ENCODE measurements at places on chromosomes 4 and X.

- no peak for DNase-seq
These were observed 451 bp downstream of the SOD3 start for GRCh38 chr4:24795666-24796381.

DNA sequence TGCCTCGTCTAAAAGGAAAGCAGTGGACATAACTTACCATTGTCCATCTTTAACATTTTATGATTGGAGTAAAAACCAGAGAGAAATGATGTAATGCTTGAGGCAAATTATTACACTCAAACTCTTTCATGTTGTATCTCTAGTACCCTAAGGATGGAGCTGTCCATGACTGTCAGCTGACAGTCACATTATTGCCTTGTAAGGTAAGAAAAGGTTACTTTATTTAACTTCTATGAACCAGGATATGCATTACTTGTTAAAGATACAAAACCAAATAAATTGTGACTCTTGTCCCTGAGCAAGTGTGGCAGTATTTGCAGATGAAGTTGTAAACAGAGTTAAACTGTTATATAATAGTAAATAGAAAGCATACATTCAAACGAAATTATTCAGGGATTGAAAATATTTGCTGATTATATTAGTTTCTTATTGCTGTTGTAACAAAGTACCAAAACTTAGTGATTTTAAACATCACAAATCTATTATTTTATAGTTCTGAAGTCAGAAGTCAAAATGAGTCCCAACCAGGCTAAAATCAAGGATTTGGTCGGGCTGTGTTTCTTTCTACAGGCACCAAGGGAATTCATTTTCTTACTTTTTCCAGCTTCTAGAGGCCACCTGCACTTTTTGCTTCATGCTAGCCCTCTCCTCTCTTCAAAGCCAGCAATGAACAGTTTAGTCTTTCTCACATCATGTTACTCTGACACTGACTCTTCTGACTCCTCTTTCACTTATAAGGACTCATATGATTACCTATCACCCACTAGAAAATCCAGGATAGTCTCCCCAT lies 113.8 kb downstream of the CEP44 start:
- no peak for DNase-seq

- DNase-seq, result no peak
These were observed 5.7 kb downstream of the CYBB start for GRCh38 chrX:37785569-37785968.

DNA sequence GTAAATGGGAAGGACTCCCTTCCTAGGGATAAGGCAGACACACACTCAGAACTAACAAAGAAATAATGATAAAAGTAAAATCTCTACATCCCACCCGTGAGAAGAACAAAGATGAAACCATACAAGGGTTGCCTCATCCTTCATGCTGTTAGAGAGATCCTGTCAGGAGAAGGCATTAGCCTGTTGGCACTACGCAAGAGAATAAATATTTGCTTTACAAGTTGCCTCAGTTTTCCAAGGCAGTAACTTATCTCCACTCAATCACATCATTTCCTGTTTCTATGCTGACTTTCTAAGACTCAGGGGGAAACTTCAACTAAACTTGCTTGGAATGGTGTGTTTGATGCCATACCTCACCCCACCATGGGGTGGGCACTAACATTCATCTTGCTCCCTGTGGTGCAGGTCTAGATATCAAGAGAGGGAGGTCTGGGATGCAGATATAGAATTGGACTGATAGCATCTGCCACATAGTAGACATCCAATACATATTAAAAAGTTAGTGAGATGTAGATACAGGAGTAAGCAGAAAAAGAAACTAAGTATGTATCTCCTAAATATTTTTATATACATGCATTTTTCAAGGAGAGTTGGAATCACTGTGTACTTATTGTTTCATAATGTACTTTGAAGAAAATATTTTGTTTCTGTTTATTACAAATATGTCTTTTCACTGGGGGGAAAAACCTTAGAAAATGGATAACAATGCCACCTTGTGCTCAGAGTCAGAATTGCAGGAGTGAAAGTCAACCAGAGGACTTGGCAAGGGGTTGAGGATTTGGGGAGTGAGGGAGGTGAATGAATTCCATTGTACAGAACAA lies 57.2 kb upstream of the BEX4 start:
- DNase-seq, result peak; percentile 3

DNA sequence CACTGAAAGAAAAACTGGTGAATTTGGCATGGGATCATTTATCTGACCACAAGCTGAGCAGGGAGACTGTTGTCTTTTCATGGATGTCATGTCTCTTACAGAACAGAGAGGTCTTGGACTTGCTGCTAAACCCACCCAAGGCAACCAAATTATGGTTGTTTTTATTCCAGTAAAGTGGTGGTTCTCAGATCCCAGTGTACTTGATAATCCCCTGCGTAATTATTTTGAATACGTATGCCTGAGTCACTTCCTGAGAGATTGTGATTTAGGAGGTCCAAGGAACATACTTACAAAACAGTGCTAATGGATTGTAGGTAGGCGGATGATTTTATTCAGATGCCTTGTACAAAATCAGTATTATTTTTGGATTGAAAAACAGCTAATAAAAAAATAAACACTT lies 585.6 kb downstream of the IL1RAPL1 start:
- DNase-seq, result no peak

DNA sequence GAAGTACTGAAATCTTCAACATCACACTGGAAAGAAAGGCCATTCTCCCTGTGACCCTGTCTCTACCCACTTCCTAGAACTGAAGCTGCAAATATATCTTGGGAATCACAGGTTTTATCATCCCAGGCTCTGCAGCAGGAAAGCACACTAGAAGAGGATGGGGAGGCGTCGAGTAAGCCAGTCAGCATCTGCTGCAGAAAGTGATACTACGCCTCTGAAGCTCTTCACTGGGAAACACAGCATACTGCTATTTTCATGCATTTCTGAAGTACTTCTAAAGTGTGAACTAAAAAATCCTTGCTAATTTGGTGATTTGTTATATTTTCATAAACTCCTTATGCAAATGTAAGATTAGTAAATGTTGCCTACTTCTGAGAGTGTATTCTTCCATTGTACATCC lies 29.1 kb downstream of the RAB33B start:
- no peak for DNase-seq

GRCh38 chrX:155056877-155057792 lies 13.8 kb downstream of the CMC4 start:
- DNase-seq, result peak; percentile 6

- no peak for DNase-seq
These were observed 194.0 kb upstream of the NUDT6 start for GRCh38 chr4:123116412-123116811.

DNA sequence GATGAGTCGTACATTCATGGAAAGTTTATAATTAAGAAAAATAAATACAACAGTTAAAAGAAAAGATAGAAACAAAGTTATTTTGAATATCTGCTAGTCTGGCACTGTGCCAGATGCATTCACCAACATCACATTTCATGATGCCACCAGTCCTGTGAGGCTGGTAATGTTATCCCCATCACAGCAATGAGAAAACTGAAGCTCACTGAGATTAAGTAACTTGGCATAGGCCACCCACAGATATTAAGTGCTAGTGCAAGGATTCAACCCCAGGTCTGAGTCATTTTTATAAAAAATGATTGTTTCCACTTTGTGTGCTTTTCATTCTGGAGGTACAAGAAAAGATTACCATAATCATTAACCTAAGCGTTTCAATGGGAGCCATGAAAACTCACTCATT lies 65.0 kb upstream of the IL15 start:
- DNase-seq, result no peak

DNA sequence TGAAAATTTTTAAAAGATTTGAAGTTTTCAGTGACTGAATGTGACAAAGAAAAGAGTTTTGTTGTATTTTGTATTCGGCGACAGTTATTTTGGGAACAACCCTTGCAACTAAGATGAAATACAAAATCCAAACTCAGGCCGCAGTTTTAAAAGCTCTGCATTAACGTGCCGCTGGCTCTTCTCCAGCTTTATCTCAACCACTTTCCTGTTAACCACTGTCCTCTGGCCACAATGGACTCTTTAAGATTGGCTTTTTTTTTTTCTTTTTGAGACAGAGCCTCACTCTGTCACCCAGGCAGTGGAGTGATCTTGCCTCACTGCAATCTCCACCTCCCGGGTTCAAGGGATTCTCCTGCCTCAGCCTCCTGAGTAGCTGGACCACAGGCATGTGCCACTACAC lies 22.1 kb upstream of the AMTN start:
- DNase-seq, result no peak

GRCh38 chr4:132614682-132615081 lies 534.4 kb upstream of the PCDH10 start:
- DNase-seq, result no peak

DNA sequence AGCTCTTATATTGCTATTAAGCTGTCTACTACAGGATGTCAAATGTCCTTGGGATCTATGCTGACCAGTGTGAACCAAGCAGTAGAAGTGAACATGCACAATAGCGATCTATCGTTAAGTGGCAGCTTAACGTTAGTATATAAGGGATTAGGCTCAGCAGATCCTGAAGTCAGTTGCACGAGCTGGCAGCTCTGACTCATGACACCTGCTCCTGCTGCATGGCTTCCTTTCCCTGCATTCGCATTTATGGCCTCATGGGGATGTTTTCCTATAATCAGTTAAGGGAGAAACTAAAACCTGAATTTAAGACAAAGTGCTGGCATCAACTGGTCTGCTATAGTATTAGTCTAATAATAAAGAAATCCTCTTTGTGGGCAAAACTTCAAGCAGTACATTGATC lies 12.7 kb upstream of the MCUB start:
- no peak for DNase-seq

- DNase-seq, result no peak
These were observed 226.2 kb downstream of the PALLD start for GRCh38 chr4:168723020-168723419.

DNA sequence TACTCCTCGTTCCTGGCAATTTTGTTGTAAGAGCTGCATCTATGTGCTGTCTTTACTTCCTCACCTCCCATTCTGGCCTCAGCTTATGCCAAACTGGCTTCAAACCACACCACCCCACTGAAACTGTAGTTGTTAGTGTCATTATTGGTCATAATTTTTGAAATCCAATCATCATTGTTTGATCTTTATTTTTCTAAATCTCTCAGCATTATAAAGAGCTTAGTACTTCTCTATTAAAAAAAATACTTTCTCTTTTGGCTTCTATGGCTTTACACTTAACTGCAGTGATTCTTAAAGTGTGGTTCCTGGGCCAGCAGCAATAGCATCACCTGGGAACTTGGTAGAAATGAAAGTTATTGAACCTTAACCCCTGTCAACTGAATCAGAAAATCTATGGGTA lies 83.5 kb upstream of the GRPR start:
- no peak for DNase-seq

- no peak for DNase-seq
These were observed 101.5 kb upstream of the C1GALT1C1 start for GRCh38 chrX:120731386-120731785.

DNA sequence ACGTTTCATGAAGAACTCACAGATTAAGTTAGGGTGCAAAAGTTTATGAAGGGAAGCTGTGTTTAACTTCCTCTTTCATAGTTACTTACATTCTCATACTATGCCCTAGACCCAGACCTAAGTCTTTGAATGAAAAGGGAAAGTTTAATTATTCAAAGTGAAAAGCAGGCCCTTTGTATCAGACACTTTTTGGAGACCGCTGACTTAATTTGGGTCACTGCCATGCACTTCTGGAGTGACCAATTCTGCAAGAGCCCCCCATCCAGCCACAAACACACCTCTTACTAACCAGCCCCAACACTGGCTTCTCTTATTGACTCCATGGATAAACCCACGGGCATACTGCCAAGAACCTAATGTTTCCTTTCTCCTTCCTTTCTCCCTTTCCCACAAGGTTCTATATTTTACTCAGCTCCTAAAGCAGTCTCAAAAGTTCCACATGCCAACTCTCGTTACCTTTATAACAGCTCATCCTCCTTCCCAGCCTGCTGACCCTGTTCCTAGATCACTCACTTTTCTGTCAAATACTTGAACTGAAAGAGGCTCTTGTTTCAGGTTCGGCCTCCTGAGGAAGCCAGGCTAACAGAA lies 34.5 kb downstream of the ABCE1 start:
- DNase-seq, result no peak

- DNase-seq, result no peak
These were observed 12.1 kb upstream of the F9 start for GRCh38 chrX:139518475-139518874.

DNA sequence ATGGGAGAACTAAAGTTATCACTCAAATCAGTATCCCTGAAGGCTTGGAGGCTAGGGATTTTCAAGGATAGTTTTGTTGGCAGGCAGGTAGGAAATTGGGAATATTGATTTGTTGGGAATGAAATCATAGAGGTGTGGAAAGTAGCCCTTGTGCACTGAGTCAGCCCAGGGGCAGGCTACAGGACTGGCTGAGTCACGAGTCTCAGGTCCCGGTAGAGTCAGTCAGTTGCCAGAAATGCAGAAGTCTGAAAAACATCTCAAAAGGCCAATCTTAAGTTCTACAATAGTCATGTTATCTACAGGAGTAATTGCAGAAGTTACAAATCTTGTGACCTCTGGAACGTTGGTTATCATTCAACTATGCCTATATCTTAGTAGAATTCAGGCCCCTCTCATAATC lies 153.1 kb downstream of the GC start:
- DNase-seq, result no peak

GRCh38 chrX:108020631-108021030 lies 24.2 kb upstream of the VSIG1 start:
- no peak for DNase-seq

DNA sequence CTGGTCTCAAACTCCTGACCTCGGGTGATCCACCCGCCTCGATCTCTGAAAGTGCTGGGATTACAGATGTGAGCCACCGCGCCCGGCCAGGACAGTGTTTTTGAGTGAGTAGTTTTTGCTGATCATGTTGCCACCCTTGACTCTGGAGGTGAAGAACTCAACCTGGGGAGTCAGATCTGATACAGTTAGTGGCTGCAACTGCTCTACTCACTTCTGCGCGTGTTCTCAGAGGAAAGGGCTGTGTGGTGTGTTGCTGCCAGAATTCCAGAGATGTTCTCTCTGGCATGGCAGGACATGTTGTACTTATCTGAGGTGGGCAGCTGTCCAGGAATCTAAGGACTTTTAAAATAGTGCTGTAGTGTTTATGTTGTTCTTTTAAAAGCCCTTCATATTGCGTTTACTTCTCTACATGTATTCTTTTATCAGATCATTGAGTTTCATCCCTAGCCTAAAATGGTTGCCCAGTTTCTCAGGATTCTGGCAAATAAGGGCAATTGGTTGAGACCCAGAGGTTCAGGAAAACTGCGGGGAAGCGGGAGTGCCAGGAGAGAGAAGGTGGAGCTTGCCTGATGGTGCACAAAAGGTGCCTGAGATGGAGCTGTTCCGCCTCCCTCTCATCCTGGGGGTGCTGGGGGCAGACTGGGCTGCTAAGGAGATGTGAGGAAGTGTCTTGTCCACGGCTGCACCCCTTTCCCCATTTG lies 97.7 kb downstream of the ARHGAP10 start:
- no peak for DNase-seq

DNA sequence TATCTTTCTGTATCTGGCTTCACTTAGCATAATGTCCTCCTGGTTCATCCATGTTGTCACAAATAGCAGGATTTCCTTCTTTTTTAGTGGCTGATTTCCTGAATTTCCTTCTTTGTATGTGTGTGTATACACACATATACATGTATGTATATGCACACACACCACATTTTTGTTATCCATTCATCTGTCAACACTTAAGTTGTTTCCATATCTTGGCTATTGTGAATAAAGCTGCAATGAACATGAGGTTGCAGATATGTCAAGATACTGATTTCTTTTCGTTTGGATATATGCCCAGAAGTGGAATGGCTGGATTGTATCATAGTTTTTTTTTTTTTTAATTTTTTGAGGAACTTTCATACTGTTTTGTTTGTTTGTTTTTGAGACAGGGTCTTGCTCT lies 76.2 kb downstream of the WNK3 start:
- no peak for DNase-seq

GRCh38 chrX:115017455-115017854 lies at the start of gene IL13RA2:
Gene IL13RA2, minus strand, starts transcription at chrX:115017616. Its CDS starts 347 bp downstream, at chrX:115017269.
- no peak for DNase-seq

GRCh38 chr4:3186609-3187008 lies 62.4 kb upstream of the MSANTD1 start:
- no peak for DNase-seq

All from amniotic stem cell (primary cell).